H1 (cell line): ENCODE measurements at places on chromosomes 6 and 20. TPM values are rescaled to one million over a fixed set of nuclear protein-coding genes. Genes with fewer than 3 reads are reported as not detected.
A peak's percentile ranks its signal among the peaks of the same experiment; 100 is the strongest.

The WFDC5 gene
- not detected in 2 replicates for polyA plus RNA-seq

The WFDC2 gene
- 137 and 156 TPM in 2 replicates for polyA plus RNA-seq

The CLPSL1 gene
- 0.88 TPM in 1 of 2 replicates, not detected in the other for polyA plus RNA-seq

The NFYA gene
- 19.7 and 19.8 TPM in 2 replicates for polyA plus RNA-seq

The ZC3H12D gene
- 0.05 TPM in 2 replicates for polyA plus RNA-seq

The FAM229B gene
- 5.8 and 10.4 TPM in 2 replicates for polyA plus RNA-seq

The LAMA4 gene
- 0.95 and 2.0 TPM in 2 replicates for polyA plus RNA-seq

The FKBP1C gene
- 0.57 and 1.0 TPM in 2 replicates for polyA plus RNA-seq

The LY6G6C gene
- polyA plus RNA-seq: 0.23 and 0.49 TPM in 2 replicates

The PTCRA gene
- not detected in 2 replicates for polyA plus RNA-seq

The GLP1R gene
- polyA plus RNA-seq: 2.7 TPM in 2 replicates

The POM121L2 gene
- polyA plus RNA-seq: 0.05 TPM in 2 replicates

The ZNF831 gene
- under 0.01 TPM in 1 of 2 replicates, not detected in the other for polyA plus RNA-seq

DNA sequence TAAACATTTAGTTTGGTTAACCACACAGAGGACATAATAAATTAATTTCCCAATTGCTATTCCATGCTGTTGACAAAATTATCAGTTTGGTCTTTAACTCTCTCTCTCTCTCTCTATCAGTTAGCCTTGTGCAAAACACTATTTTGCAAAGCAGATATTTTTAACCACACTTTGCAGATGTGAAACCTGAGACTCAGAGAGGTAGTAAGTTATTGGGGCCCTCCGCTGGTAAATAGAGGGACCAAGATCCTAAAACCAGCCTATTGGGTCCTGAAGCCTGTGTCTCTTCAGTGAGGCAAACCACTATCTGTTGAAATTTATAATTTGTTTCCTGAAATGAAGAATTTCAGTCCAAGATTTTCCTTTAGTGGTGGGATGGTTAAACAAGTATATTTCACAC, 231.0 kb downstream of the SOD2 start:
- H3K4me1 ChIP-seq: no peaks in the 10 kb centered on the region
- DNase-seq: no peak
- no peak overlapping the region for H3K4me3 ChIP-seq
- no peaks in the 10 kb centered on the region for H3K36me3 ChIP-seq
- no peak overlapping the region for H3K27ac ChIP-seq

DNA sequence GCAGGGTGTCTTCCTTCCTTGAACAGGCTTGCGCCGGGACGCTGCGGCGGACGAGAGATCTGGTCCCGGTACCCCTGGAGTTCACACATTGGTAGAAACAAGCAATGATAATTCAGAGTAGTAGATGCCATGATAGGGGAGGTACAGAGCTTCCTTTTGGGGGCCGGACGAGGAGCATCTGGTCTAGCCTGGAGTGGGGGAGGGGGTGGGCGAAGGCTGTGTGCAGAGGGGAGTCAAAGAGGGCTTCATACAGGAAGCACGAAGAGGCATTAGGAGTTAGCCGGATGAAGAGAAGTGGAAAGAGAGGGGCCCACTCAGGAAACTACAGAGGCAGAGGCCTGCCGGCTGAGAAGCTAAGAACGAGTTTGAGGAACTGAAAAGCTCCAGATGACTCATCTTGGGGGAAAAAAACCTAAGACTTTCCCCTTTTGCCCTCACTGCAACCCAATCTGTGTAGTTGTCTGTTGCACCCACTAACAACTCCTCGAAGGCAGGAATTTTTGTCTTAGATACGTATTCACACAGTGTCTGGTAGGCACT, 611 bp downstream of the CNPY3 start:
- H3K4me3 ChIP-seq: peak overlapping the region; percentile 61
- H3K4me1 ChIP-seq: peaks cover 10% of the 10 kb centered on the region
- no peak for DNase-seq
- H3K27ac ChIP-seq: peak overlapping the region; percentile 76
- H3K27me3 ChIP-seq: no peaks in the 10 kb centered on the region

DNA sequence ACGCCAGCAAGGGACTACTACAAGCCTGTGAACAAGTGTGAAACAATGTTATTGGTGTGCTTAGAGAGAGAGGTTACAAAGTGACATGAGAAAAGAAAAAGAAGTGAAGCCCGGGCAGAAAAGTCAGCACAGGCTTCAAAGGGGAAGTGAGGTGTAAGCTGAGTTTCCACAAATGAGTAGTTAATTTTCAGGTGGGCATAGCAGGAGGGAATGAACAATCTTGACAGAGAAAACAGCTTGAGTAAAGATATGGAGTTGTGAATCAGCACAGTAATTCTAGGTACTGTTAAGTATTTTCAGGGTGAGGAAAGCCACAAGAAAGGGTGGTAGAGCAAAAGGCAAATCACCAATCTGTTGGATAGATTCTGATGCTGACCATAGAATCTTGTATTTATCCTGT, 4.3 kb downstream of the KCNQ5 start:
- peaks cover 19% of the 10 kb centered on the region for H3K27me3 ChIP-seq
- H3K36me3 ChIP-seq: no peaks in the 10 kb centered on the region
- no peak for DNase-seq
- peaks cover 6% of the 10 kb centered on the region for H3K4me1 ChIP-seq
- H3K4me3 ChIP-seq: no peak overlapping the region

GRCh38 chr6:54185885-54186284, 74.6 kb downstream of the MLIP start:
- H3K4me1 ChIP-seq: no peaks in the 10 kb centered on the region
- H3K27me3 ChIP-seq: no peaks in the 10 kb centered on the region
- no peaks in the 10 kb centered on the region for H3K36me3 ChIP-seq
- no peak for DNase-seq
- no peak overlapping the region for H3K4me3 ChIP-seq

GRCh38 chr6:106751501-106752252, 122.3 kb downstream of the QRSL1 start:
- no peaks in the 10 kb centered on the region for H3K27me3 ChIP-seq
- H3K36me3 ChIP-seq: no peaks in the 10 kb centered on the region
- H3K4me3 ChIP-seq: no peak overlapping the region
- DNase-seq: no peak
- no peak overlapping the region for H3K27ac ChIP-seq

- no peak for DNase-seq
- no peaks in the 10 kb centered on the region for H3K36me3 ChIP-seq
- no peak overlapping the region for H3K27ac ChIP-seq
These were observed 100.4 kb downstream of the CD83 start for GRCh38 chr6:14217728-14218518.

DNA sequence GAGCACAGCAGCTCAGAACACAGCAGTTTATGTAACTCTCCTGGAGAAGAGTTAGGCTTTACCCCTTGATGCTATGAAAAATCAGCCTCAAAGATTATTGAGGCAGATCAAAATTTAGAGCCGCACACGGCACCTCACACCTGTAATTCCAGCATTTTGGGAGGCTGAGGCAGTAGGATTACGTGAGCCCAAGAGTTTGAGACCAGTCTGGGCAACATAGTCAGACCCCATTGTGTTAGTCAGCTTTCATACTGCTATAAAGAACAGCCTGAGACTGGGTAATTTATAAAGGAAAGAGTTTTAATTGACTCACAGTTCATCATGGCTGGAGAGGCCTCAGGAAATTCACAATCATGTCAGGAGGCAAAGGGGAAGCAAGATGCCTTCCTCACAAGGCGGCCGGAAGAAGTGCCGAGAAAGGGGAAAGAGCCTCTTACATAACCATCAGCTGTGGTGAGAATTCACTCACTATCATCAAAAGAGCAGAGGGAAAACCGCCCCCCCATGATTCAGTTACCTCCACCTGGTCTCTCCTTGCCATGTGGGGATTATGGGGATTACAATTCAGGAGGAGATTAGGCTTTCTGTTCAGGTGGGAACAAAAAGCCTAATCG, 87.7 kb downstream of the SGK1 start:
- no peak overlapping the region for H3K4me3 ChIP-seq
- peaks cover 2% of the 10 kb centered on the region; the same call in 1 of the 2 replicates for H3K4me1 ChIP-seq
- DNase-seq: no peak
- H3K27me3 ChIP-seq: no peaks in the 10 kb centered on the region

DNA sequence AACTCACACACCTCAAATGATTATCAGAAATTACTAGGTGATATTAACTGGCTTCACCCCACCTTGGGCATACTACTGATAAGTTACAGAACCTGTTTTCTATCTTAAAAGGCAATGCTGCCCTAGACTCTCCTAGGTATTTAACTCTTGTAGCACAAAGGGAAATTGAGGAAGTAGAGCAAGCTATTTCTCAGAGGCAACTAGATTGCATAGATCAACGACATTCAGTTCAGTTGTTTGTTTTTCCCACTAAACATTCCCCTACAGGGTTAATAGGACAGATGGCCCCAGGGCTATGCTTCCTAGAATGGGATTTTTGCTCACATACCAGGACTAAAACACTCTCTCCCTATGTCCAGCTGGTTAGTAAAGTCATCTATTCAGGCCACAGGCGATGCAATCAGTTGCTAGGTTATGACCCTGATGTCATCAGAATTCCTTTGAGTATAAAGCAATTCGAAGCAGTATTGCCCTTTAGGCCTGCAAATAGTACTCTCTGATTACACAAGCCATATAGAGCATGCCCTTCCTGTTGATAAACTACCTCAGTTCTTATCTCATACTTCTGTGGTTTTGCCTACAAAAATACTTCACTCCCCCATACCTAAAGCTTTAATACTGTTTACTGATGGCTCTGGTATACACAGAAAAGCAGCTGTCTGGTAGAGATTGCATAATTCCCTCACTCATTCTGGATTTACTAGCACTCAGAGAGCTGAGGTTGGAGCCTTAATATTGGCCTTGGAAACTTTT, 67.4 kb upstream of the ASCC3 start:
- H3K4me3 ChIP-seq: no peak overlapping the region
- H3K36me3 ChIP-seq: no peaks in the 10 kb centered on the region; the same call in 1 of the 2 replicates
- no peaks in the 10 kb centered on the region for H3K27me3 ChIP-seq
- H3K27ac ChIP-seq: no peak overlapping the region
- no peak for DNase-seq

- H3K36me3 ChIP-seq: peaks cover 28% of the 10 kb centered on the region
- H3K27ac ChIP-seq: no peak overlapping the region
- no peaks in the 10 kb centered on the region for H3K27me3 ChIP-seq
- H3K4me1 ChIP-seq: peaks cover 13% of the 10 kb centered on the region
- no peak overlapping the region for H3K4me3 ChIP-seq
These were observed 20.9 kb downstream of the CCDC167 start for GRCh38 chr6:37478827-37479226.

DNA sequence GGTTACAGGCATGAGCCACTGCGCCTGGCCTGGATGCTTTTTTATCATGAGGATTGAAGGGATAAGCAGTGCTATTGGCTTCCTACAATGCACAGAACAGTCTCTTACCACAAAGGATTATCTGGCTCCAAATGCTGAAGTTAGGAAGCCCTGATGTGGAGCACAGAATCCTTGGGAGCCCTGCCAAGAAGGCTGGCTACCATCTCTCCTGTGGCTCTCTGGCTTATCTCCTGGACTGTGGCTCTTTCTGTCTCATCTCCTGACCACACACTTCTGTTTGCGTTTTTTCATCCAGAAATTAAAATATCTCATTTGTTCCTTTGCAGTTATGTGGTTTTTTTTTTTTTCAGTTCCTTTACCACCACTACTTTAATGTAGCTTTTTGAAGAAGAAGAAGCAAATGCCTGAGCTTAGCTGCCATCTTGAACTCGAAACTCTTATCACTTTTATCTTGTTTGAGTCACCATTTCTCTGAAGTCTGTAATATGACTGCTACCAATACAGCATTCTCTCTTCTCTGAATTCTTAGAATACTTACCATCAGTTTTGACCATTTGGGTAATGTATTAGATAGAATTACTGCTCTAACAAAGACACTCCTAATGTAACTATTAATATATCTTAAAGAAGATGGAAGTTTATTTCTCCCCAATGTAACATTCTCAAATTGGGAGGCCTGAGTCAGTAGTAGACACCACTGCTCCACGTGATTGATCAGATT, 1044.7 kb downstream of the KIF16B start:
- no peaks in the 10 kb centered on the region for H3K4me1 ChIP-seq
- no peak overlapping the region for H3K27ac ChIP-seq
- no peaks in the 10 kb centered on the region for H3K36me3 ChIP-seq
- H3K4me3 ChIP-seq: no peak overlapping the region
- no peaks in the 10 kb centered on the region for H3K27me3 ChIP-seq

DNA sequence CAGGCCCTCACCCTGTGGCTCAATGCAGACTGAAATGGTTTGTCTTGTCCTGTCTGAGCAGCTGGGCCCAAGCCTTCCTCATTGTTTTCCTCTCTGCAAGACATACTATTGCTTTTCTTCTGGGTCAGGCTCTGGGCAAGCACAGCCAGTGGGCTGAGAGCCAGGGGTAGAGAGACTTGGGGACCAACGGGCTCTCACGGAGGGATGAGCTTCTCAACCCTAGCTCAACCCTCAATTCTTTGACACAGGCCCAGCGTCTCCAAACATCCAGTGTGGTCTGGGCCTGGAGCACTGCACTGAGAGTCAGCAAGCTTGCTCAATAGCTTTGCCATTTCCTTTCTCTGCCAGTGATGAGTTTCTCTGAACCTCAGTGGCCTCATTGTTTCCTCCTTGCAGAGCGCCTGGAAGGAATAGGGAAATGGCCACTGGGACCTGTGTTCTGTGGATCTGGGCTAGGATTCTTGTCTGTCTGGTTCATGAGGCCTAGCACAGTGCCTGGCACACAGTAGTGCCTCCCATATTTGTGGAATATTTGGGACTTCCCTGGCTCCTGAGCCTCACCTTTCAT, 9.3 kb downstream of the ANGPT4 start:
- H3K36me3 ChIP-seq: no peaks in the 10 kb centered on the region
- H3K27ac ChIP-seq: no peak overlapping the region
- H3K27me3 ChIP-seq: no peaks in the 10 kb centered on the region
- H3K4me3 ChIP-seq: no peak overlapping the region
- DNase-seq: no peak
- H3K4me1 ChIP-seq: no peaks in the 10 kb centered on the region
